ENCODE measurements at places on chromosomes 7 and 10.

- peak; percentile 47 for DNase-seq
Measured at GRCh38 chr10:78924319-78925003, 144.3 kb upstream of the ZMIZ1 start.

GRCh38 chr7:137987018-137987349 is 14.9 kb downstream of the CREB3L2 start:
- no peak for DNase-seq

DNA sequence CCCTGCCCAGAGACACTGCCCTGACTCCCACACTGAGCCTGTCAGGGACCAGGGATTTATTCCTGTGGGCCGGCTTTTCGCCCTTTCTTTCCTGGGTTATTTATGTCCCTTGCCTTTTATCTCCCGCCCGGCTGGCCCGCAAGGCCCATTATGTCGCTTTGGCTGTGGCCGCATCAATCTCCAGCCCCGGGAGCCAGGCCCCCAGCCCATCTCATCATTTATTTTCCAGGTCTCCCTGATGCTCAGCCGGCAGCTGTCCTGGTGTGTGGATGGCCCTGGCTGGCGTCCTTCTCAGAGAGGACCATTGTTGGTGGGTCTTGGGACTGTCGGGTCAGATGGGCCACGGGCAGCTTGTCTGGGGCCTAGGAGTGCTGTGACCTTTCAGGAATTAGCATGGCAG is 82.3 kb downstream of the FAM241B start:
- DNase-seq: no peak

DNA sequence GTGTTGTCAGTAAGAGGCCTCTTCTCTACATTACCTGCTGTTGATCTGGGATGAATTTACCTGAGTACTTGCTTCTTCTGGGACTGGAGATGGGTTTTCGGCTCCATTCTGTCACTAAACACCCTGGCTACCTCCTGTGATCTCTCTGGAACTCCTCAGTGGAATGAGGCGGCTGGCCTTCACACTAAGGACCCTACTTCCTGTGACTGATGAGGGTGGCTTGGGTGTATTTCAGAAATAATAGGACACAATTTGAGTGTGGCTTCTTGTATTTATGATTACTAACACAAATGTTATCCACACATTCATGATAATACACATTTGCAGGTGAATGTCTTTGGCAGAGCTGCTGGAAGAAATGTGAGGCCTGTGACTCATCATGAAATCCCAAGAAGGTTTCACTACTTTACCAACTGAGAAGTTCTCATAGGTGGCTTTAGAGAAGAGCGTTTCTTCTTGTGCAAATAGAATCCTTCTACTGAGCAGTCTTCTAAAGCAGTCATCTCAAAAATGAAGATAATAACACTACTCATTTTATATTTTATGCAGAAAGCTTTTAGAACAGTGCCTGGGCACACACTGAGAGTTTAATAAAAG is 21.3 kb upstream of the EVX1 start:
- DNase-seq: no peak

DNA sequence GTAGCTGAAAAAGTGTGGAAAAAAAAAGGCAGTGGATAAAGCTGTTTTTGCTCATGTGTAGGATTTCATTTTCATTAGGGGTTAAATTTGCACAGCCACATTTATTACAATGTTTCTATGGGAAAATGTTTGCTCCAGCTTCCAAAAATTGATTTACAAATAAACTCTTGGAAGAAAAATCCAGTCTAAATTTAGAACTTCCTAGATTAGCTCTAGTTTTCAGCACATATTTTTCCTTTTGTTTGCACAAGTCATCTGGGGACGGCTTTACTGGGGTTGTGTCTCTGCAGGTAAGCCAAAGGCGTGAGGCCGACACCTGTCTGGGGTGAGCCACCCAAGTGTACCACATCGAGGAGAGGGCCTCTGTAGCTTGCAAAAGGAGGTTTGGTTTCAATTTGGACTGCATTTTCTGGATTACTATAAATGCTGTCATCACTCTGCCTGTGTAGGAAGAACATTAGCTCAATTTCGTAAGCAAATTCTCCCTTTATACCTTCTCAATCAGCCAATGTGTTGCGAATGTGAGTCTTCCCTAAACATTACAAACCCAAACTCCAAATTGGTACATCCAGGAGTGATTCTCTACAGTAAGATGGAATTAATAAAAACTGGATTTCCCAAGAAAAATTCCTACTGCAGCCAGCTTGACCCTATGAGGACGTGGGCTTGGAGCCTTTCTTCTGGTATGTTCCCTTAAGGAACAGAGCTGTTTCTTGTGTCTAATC is 89.5 kb upstream of the ZNF438 start:
- no peak for DNase-seq

GRCh38 chr7:157845203-157845835 is 508.5 kb downstream of the DNAJB6 start:
- no peak for DNase-seq

GRCh38 chr7:98329100-98329790 is 47.8 kb downstream of the BRI3 start:
- DNase-seq: peak; percentile 60

GRCh38 chr10:21285742-21286331 is 239.6 kb downstream of the SKIDA1 start:
- no peak for DNase-seq

DNA sequence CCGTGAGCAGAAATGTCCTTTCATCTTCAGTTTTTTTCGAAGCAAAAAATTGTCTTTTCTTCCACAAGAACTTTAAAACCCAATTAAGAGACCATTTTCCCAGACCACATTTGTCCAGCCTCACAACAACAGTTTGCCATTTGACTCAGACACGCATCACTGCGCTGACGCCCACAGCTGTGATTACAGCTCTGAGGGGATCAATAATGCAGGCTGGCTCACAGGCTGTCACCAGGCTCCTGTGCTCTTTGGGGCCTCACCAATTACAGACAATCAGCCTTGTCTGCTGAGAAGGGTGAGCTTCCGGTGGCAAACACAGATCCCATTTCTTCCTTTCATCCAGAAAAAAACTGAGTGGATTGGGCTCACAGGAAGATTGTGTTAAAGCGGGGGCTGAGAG is 33.3 kb downstream of the DDC start:
- no peak for DNase-seq

DNA sequence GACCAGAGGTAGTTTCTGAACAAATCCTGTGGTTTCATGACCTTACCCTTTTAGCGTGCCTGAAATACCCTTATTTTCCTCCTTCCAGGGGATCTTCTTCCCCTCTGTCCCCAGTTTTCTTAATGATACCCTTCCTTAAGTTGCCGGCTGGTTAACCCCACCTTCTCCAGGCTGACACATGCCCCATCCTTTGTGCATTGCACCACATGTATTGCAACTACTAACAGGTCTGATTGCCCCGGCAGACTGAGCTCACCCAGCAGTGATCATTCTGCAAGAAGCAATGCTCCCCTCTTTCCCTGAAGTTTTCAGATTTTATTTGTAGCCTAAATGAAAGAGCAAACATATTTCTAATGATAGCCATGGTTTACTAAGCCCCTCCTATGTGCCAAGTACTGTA is 108.2 kb downstream of the HIP1 start:
- no peak for DNase-seq

DNA sequence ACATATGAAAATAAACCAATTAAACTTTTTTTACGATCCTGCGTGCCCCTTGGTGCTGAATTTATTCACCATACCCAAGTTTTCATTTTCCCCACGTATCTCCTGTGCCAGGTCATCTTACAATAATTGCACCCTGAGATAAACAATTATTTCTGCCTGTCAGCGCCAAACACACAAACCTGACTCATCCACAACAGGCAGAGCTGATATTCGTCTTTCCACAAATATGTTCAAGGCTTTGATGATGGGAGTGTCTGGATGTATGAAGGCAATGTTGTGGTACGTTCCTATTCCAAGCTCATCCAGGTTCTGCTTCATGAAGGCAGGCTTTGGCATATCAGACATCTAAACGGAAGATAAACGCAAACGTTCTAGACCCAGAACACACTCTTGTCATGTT is 45.8 kb upstream of the RHEB start:
- DNase-seq: peak; percentile 58

DNA sequence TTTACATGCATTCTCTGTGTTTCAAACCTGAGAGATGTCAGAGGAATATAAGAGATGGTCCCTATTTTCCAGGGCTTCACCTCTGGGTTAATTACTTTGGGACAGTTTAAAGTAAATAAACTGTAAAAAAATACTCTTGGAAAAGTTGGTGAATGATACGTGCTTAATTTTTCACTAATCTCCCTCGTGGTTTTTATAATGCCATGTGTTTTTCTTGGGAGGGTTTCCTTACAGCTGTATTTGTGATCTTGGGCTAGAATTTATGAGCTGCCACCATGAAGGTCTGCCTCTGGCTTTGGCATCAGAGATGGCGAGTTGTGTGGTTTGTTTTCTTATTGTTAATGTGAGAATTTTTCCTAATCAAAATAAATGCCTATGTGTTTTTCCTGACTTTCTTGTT is 322.5 kb downstream of the AUTS2 start:
- no peak for DNase-seq

GRCh38 chr10:102502029-102502336 is 529 bp downstream of the ACTR1A start:
- DNase-seq: peak; percentile 99

GRCh38 chr10:132385389-132385667 is 11.7 kb upstream of the PWWP2B start:
- DNase-seq: no peak

GRCh38 chr7:47852330-47853245 is 95.7 kb downstream of the PKD1L1 start:
- no peak for DNase-seq

GRCh38 chr7:135719688-135720087 is 8.3 kb downstream of the SLC13A4 start:
- DNase-seq: no peak

GRCh38 chr10:53754596-53755250 is 982.1 kb upstream of the MBL2 start:
- peak; percentile 13 for DNase-seq

- DNase-seq: peak; percentile 64
Measured at GRCh38 chr10:114308531-114309363, 69.7 kb downstream of the VWA2 start.

DNA sequence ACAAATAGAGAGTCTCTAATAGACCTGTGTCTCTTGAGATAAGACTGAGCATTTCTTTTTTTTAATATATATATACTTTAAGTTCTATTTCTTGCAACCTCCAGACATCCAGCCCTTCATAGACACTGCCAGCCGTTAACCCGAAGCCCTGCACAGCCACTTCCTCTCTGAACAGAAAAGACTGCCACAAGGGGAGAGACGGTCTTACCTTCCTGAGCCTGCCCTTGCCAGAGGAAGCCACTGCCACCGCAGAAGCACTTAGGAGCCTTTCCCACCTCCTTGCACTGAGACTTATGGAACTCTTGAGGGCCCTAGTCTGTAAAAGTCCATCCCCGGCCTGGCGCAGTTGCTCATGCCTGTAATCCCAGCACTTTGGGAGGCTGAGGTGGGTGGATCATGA is 31.8 kb upstream of the PRSS1 start:
- no peak for DNase-seq

GRCh38 chr7:71594736-71595135 is 462.8 kb downstream of the GALNT17 start:
- no peak for DNase-seq

DNA sequence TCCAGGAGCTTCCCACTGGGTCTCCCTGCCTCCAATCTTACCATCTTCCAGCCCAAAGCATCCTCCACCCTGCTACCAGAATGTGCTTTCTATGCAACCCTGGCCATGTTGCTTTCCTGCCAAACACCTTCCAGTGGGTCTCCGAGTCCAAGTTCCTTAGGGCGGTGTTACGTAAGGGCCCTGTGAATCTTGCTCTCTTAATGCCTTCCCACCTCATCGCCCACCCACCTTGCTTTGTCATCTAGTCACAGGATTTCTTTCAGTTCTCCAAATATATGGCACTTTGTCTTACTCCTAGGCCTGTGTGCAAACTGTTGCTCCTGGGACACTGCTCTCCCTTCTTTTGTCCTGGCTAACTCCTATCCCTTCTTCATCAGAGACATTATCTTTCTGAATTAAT is 344.5 kb downstream of the RPS24 start:
- no peak for DNase-seq

- no peak for DNase-seq
Measured at GRCh38 chr7:26011039-26011696, 140.8 kb upstream of the NFE2L3 start.

- no peak for DNase-seq
Measured at GRCh38 chr10:43197834-43198681, 59.8 kb downstream of the CSGALNACT2 start.

GRCh38 chr10:109467551-109467950 is 455.8 kb downstream of the XPNPEP1 start:
- no peak for DNase-seq

- peak; percentile 73 for DNase-seq
Measured at GRCh38 chr10:11782793-11783557, 40.2 kb upstream of the PROSER2 start.

DNA sequence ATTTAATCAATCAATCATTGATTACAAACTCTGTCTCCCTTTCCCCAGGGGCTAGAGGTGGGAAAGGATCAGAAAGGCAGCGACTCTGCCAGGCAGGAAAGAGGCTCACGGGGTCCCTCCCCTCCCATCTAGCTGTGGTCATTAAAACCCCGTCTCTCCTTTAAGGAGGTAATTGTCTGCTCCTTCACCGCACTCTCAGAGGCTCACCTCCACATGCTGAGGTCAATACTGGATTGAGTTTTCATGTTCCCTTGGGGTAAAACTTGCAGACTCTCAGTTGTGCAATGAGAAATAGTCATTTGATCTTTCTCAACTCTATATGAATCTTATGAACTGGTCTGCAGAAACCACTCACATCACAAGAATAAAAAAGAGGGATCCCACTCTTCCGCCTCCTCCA is 368.8 kb downstream of the ADRA2A start:
- DNase-seq: no peak

Measured in mesenchymal stem cell (in vitro differentiated cells and primary cell).